ENCODE measurements at places on chromosomes 2 and 18.

- DNase-seq, result no peak
Measured at GRCh38 chr2:48274040-48274439, 255.9 kb upstream of the STON1 start.

DNA sequence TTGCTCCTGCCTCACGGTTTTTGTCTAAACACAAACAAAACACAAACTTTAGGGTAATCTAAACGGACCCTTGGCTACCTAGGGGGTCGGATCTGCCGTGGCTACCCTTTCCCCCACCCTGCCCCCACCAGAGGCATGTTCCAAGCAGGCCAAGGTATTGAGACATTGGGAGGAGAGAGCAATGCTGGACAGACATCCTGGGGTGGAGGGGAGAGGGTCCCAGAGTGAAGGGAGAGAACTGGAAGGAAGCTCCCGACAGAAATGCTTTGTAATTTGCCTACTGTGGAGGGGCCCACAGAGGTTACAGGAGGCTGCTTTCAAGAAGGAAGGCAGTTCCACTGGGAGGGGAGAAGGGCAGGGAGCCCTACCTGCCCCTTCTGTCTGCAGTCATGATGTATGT is 13.9 kb upstream of the MAT2A start:
- DNase-seq, result no peak

DNA sequence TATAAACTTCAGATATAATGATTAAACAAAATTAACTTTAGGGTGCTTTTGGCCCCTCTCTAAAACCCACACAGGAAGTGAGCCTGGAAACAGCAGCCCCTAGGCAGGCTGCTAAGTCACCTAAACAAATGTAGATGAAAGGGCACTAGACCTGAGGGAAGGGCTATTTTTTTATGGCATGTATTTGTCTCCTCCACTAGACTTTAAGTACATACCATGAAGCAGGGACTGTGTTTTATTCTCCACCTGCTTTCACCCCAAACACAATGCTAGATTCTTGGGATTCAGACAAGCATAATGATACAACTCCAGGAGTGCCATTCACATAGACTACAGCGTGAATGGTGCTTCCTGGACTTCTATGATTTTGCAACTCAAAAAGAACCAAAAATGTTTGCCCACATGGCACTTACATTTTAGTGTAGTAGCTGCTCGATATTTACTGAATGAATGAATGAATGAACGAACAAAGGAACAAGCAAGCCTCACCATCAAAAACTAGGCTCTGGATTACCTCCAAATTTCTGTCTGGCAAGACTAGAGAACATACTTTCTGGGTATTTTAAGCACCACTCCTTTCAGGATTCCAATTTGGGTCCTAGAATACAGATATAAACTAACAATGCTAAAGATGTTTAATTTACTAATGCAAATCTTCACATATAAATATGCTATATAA is 10.1 kb downstream of the ATAD2B start:
- no peak for DNase-seq

- no peak for DNase-seq
Measured at GRCh38 chr2:3981446-3981987, 278.1 kb downstream of the DCDC2C start.

GRCh38 chr2:73027340-73027739 is 44.2 kb downstream of the SFXN5 start:
- no peak for DNase-seq
